Kasumi-1 (cell line): ENCODE measurements at places on chromosomes 11 and 22.
A peak's percentile ranks its signal among the peaks of the same experiment; 100 is the strongest.

DNA sequence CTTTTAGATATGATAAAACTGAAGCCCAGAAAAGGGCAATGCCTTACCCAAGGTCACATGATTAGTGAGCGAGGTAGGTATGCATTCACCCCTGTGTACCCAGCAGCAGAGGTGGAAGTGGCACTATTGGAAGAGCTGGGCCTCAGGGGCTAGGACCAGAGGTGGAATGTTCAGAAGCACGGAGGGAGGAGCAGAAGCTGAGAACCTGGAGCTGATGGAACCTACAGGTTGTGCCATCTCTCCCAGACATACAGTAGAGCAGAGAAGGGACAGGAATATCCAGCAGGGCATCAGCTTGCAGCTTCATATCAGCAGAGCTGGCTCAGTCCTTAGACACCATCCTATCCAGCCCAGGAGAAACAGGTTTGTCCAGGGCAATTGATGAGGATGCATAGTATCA is 14.6 kb upstream of the FCHSD2 start:
- DNase-seq = no peak

DNA sequence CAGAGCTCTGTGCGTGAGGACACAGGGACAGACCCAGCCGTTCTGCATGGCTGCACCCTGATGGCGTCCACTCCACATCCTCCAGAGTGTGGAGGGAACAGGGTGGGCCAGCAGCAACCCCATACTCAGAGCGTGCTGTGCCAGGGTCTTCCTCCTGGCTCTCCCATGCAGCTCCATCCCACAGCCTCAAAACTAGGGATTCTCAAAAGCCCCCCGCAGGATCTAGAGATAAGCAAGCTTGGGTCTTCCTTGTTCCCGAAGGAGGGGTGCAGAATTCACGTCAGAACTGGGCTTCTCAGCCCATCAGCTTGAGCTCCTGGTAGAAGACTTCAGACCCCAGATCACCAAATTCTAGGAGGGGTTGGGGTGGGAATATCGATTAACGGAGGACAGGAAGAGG is 858.8 kb downstream of the TBC1D22A start:
- no peak for DNase-seq

GRCh38 chr22:47180796-47181195 is 418.3 kb downstream of the TBC1D22A start:
- no peak for DNase-seq

GRCh38 chr11:123525511-123525918 is 95.4 kb downstream of the GRAMD1B start:
- DNase-seq = no peak

DNA sequence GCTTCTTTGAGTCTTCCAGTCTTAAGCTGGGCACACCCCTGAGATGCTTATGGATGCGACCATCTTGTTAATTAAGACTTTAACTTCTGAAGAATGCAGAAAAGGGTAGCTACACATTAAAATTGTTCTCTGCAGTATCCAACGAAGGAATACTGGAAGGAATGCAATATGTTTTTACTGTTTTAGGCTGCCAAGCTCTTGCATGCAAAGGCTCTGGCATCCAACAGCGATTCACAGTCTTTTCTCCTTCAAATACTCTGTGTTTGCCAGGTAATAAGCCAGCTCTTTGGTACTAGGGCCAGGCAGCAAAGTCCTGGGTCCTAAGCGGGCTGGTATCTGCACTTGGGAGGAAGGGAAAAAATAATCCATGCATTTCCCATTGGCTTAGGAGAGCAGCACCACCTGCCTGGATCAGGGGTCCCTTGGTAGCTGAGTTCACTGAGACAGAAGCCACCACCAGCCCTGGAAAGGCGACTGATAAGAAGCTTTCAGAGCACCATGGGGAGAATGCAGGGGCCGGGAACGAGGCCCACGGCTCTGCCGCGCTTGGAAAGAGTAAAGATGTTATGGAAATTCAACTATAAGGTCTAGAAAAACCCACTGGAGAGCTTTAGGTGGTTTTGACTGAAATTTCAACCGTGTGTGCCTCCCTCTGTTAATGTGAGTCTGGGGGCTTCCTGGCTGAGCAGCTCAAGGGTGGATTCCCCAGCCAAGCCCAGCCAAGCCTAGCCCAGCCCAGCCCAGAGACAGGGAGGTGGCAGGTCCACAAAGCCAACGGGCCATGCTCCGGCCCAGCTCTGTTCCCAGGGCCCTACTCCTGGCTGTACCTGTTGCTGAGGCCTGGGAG is 67.0 kb upstream of the CCND1 start:
- DNase-seq = no peak

GRCh38 chr22:17436382-17436980 is 67.2 kb downstream of the CECR2 start:
- DNase-seq = peak; percentile 10

GRCh38 chr11:17547051-17547577 is at the start of gene OTOG:
TSS of gene OTOG (plus strand) at chr11:17547259. CDS start at chr11:17547373, 114 bp downstream.
- DNase-seq = no peak

DNA sequence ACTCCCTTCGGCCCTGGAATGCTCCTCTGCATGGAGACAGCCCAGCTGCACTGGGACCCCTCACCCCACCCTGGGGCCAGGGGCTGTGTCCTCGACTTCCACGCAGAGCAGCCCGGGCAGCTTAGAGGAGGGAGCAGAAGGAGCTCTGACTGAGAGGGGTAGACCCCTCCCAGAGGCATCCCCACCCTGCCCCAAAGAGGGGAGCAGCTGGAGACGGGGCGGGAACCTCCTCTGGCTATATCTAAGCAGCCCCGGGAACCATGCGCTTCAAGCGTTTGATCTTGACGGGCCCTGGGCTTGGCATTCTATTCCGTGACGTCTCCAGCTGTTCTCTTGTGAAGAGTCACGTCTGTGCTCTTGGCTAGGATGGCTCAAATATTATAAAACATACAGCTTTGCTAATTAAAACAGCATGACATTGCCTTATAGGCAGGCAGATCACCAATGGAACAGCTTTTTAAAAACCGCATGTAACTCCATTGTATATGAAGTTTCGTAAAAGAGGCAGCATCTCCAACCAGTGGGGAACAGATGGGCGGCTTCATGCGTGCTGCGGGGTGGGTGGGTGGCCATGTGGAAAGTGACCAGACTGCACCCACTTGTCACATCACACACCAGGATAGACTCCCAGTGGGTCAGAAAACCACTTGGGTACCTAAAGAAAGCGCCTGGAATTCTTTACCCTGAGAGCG is 7.7 kb downstream of the KCNQ1 start:
- no peak for DNase-seq

GRCh38 chr11:112534208-112534607 is 273.5 kb upstream of the PLET1 start:
- no peak for DNase-seq

- no peak for DNase-seq
Measured at GRCh38 chr11:118706546-118706825, 27.0 kb upstream of the TREH start.

- DNase-seq = peak; percentile 68
Measured at GRCh38 chr11:112588252-112588694, 327.6 kb upstream of the PLET1 start.

DNA sequence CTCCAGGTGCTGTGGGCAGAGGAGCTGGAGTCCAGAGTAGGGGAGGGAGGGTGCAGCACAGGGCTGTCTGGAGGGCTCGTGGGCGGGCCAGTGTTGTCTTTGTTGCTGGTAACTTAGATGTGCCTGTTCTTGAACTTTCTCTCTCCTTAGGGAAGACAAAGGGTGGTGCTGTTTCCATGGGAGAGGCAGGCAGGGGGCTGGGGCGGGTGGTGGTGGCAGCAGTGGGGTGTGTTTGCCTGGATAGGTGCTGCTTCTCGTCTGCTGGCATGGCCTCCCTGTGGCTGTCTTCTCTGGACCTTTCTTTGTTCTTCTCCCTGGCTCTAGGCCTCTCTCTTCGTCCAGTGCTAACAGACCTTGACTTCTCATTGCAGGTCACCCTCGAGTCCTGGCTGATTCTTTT is 8.5 kb downstream of the SIDT2 start:
- DNase-seq = no peak

DNA sequence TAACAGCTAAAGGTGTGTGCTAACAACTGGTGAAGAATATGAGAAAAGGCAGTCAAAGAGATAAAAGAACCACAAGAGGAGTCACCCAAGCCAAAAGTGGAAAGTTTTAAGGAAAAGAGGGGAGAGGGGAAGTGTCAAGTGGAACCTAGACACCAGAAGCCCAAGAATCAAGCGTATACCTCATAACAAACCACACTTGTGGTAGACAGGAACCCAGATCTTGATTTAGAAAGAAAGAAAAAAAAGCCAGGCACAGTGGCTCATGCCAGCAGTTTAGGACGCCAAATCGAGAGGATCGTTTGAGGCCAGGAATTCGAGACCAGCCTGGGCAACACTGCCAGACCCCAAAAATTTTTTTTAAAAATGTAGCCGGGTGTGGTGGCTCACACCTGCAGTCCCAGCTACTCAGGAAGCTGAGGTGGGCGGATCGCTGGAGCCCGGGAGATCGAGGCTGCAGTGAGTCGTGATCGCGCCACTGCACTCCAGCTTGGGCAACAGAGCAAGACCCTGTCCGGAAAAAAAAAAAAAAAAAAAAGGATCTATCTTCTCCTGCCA is 877 bp downstream of the SLC25A17 start:
- no peak for DNase-seq

- DNase-seq = peak; percentile 65
Measured at GRCh38 chr11:29159552-29160465, 857.0 kb downstream of the KCNA4 start.

DNA sequence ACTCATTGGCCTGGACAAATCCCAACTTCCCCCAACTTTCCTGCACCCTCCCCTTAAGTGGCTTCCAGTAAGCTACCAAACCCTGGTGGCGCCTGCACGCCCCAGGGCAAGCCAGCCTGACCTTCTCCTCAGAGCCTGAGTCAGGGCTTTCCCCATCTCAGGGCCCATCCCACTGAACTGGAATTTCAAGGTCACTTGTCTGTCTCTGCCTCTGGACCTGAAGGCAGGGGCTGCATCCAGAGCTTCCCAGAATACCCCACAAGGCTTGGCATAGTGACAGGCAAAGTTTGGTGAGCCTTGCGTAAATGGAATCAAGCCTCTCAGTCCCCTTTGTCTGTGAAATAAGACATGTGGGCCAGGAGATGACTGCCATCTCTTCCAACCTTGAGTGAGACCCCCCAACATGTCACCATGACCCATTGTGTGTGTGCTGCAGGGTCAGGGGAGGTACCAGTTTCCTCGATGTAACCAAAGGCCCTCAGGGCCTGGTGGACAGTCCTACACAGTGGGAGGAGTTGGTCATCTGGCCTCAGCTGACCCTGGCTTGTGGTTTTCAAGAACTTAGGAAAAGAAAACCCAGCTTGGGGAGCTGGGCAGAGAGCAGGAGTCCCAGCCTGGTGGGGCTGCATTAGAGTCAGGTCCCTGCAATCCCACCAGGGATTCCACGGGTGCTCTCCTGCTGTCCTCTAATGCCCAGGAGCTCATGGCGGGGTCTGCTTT is 8.9 kb downstream of the ALX4 start:
- DNase-seq = no peak

DNA sequence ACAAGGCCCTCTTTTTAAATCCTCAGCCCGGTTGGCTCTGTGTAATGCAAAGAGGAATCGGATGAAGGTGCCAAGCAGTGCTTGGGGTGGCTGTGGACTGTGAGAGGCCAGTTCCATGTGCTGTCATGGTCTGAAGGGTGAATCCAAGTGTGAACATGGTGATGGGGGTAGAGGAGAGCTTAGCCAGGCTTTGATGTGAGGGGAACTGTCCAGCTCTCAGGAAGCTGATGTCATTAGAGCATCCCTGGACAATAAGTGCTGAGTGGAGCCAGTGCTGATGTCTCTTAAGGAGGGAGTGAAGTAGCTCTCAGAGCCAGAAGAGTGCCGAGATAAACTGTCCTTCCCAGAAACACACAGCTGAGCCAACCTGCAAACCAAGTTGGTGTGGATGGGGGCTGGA is 53.6 kb downstream of the NAV2 start:
- DNase-seq = no peak

DNA sequence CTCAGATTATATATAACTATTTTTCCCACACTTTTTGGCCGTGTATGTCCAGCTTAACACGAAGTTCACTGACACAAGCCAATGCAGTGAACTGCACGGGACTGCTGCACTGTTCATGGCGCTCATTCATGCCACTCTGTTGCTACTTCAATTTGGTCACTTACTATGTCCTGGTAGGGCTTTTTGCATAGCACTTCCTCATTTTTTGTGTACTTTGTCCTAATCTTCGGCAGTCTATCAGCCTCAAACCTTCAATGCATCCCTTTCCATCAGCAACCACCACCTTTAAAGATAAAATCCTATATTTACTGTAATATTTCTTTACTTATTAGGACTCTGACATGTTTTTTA is 18.7 kb upstream of the ARHGAP32 start:
- DNase-seq = no peak

- no peak for DNase-seq
Measured at GRCh38 chr11:60987577-60988277, 16.2 kb downstream of the CD6 start.

DNA sequence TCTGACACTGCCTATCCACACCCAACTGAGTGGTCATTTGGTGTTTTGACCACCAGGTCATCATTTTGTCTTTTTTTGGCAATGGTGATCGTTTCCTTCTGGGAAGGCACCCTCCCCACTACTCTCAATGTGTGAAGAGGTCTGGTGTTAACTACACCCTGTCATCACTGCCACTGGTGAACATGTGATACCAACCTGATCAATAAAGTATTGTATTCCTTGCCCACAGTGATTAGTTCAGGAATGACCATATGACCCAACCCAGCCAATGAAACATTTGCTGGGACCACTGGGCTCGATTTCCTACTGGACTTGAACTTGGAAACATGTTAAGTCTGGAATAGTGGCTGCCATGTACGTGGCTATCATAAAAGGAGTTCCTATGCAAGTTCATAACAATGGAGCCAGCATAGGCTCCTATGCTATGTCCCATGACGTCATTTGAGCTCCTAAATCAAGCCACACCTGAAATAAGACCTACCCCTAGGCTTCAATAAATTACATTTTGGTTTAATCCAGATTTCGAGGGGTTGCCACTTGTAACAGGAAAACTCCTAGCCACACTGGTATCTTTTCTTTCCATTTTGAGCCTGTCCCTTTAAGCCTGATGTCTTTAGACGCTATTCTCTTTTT is 51.1 kb downstream of the CHST1 start:
- no peak for DNase-seq

DNA sequence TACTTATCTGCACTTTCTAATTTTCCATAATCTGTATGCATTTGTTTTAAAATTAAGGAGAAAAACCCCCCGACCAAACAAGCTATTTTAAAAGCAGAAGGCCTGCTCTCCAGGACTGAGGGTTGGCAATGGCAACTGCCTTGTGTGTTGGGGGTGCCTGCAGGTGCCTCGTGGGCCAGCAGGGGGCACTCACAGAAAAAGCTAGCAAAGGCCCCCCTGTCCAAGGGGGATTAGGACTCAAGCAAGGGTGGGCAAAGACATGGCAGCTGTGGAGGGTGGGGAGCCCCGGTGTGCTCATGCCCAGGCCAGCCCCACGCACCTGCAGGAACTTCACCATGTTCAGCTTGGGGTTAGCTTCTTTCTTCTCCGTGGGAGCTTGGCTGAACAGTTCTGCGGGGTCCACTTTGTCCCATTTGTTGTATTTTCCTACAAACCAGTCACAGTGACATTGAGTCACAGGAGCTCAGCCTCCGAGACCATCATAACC is 10.3 kb downstream of the TOP3B start:
- peak; percentile 36 for DNase-seq
